Vagina (tissue), 2 donors: ENCODE measurements at places on chromosomes 5 and 9. TPM values are rescaled to one million over a fixed set of nuclear protein-coding genes. Genes with fewer than 3 reads are reported as not detected.

DNA sequence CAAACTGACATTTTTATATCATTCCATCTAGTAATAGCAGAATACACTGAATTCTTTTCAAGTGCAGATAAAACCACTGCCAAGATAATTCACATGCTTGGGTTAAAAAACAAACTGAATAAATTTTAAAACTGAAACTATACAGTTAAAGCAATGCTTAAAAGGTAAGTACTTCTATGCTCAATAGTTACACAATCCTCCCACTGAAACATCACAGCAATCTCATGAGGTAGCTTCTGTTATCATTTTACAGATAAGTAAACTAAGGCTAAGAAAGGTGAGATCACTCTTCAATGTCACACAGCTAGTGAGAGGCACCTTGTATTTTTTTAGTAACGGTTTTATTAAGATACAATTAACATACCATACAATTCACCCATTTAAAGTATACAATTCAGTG lies 13.4 kb upstream of the GOLGA1 start:
- no peaks in the 10 kb centered on the region for H3K36me3 ChIP-seq
- no peak overlapping the region for H3K27ac ChIP-seq
- no peaks in the 10 kb centered on the region for H3K27me3 ChIP-seq
- DNase-seq = no peak
- H3K4me3 ChIP-seq = no peak overlapping the region

DNA sequence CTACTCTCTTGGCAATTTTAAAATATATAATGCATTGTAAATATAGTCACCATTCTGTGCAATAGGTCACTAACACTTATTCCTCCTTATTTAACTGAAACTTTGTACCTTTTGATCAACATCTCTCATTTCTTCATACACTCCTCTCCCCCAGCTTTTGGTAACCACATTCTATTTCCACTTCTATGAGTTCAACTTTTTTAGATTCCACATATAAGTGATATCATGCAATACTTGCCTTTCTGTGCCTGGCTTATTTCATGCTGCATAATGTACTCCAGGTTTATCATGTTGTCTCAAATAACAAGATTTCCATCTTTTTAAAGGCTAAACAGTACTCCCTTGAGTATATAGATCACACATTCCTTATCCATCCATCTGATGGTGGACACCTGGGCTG lies 188.8 kb downstream of the NXNL2 start:
- no peaks in the 10 kb centered on the region for H3K36me3 ChIP-seq
- H3K27me3 ChIP-seq = no peaks in the 10 kb centered on the region
- DNase-seq = no peak
- H3K4me3 ChIP-seq = no peak overlapping the region
- H3K4me1 ChIP-seq = no peaks in the 10 kb centered on the region

GRCh38 chr5:91144491-91145332 lies 238.4 kb downstream of the ARRDC3 start:
- peak overlapping the region; percentile 10 for H3K4me3 ChIP-seq
- no peaks in the 10 kb centered on the region for H3K27me3 ChIP-seq
- peaks cover 38% of the 10 kb centered on the region for H3K4me1 ChIP-seq
- no peaks in the 10 kb centered on the region for H3K36me3 ChIP-seq
- H3K27ac ChIP-seq = peak overlapping the region; percentile 61
- no peak for DNase-seq

DNA sequence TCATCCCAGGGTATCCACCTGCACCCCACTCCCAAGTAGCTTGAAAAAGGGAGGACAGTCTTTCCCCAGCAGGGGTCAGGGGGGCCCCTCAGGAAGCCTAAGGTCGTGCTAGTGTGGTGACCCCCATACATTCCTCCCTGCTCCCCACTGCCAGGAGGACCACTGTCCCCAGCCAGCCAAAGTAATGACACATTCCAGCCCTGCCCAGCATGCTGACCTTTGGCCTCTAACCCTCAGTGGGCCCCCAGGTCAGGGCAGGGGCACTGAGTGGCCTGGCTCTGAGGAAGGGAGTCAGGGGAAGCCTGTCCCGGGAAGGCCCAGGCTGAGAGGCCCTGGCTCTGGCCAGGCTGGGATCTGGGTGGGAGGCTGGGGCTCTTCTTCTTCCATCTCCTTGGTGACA lies 8.8 kb downstream of the CPLX2 start:
- no peaks in the 10 kb centered on the region for H3K36me3 ChIP-seq
- no peaks in the 10 kb centered on the region for H3K27me3 ChIP-seq
- no peaks in the 10 kb centered on the region for H3K4me1 ChIP-seq
- DNase-seq = no peak
- no peak overlapping the region for H3K27ac ChIP-seq

DNA sequence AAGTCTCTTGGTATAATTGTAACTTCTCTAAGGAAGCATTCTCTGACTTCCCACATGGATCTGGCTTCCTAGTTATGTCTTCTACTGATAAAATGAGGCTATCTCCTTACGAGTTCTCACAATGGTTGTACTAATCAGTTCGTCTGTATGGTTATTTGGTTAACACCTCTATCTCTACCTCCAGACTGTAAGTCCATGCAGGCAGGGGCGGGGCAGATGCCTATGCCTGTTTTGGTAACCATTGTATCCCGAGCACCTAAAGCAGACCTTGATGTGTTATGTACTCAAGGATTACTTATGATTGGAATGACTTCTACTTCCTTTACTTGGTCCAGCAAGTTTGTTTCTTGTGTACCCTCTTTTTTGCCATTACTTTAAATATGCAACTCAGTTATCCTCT lies 125.0 kb upstream of the PITX1 start:
- no peaks in the 10 kb centered on the region for H3K27me3 ChIP-seq
- H3K27ac ChIP-seq = no peak overlapping the region
- H3K4me1 ChIP-seq = peaks cover 4% of the 10 kb centered on the region
- no peaks in the 10 kb centered on the region for H3K36me3 ChIP-seq
- no peak overlapping the region for H3K4me3 ChIP-seq
- no peak for DNase-seq

DNA sequence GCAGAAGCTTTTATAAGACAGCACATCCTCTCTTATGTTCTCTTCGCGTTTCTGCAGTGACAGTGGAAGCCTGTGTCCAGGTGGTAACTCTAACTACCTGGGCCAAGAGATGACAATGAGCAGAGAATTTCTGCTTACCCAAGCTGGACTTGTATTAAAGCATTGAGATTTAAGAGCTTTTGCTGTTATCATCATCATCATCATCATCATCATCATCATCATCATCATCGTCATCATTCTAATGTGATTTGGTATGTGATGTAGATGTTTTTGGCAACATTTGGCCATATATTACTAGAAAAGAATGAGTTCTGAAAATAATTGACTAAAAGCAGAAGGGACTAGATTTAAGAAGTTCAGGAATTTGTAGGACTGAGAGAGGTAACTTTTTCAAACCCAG lies 401.3 kb downstream of the BRINP1 start:
- DNase-seq = no peak
- H3K36me3 ChIP-seq = no peaks in the 10 kb centered on the region
- H3K4me1 ChIP-seq = no peaks in the 10 kb centered on the region

- H3K4me1 ChIP-seq = no peaks in the 10 kb centered on the region
- no peak for DNase-seq
- H3K4me3 ChIP-seq = no peak overlapping the region
- H3K27me3 ChIP-seq = no peaks in the 10 kb centered on the region
- H3K36me3 ChIP-seq = no peaks in the 10 kb centered on the region
- no peak overlapping the region for H3K27ac ChIP-seq
Measured at GRCh38 chr5:27854243-27854852, 816.0 kb upstream of the CDH9 start.

DNA sequence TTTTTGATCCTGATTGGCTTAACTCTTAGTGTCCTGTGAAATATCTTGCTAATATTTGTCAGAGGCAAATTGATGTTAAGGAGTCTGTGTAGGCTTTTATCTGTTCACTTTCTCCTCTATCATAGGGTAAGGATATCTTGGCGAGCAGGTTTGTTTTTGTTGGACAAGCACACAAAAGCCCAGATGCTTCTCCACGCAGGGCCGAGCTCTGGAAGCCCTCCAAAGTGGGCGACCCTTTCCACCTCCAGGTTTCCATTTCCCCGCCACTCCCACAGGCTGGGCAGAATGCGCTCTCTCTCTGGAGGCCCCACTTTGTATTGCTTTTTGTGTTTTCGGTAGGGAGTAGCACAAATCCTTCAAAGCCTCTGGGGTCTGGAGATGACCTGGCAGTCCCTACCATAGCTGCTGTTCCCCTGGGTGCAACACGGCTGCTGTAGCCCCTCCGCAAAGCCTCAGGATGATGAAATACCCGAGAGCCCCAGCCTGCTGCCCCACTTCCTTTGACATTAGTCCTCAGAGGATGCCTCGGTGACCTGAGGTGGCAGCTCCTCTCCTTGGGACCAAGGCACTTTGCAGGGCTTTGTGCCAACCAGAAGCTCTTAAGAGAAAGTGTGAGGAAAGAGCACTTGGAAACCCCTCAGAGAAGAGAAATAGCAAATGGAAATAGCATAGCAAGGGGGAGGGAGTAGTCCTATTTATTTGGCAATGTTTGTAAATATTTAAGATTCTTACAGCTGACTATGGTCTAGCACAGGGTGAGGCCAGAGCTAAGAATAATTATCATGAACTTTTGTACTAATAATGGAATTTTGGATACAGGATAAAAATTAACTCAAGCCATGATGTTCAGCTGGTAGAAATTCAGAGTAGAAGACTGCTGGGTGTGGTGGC lies 122.8 kb downstream of the ARHGEF28 start:
- no peaks in the 10 kb centered on the region for H3K36me3 ChIP-seq
- H3K4me3 ChIP-seq = peak overlapping the region; percentile 20
- DNase-seq = no peak

DNA sequence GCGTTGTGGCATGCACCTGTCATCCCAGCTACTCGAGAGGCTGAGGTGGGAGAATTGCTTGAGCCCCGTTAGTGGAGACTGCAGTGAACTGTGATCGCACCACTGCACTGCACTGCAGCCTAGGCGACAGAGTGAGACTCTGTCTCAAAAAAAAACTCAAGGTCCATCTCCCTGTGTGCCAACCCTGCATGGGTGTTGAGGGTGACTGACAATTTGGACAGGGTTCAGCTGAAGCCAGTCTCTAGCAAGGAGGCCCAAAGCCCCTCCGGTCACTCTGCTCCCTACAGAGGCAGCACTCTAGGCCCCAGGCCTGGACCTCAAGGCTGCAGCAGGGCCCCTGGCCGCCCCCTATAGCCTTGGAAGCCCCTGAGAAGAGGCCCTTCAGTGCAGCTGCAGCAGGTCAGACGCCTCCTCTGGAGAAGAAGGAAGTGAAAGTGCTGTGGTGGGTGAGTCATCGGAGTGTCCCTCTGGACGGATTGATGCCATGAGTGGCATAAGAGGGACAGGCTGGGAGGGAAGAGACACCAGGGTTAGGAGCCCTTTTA lies 39.2 kb upstream of the NEK6 start:
- H3K36me3 ChIP-seq = no peaks in the 10 kb centered on the region
- H3K27me3 ChIP-seq = no peaks in the 10 kb centered on the region
- peaks cover 17% of the 10 kb centered on the region for H3K4me1 ChIP-seq
- no peak overlapping the region for H3K4me3 ChIP-seq
- no peak overlapping the region for H3K27ac ChIP-seq

GRCh38 chr5:51380603-51381207 lies 2.5 kb upstream of the ISL1 start:
- no peak for DNase-seq
- no peaks in the 10 kb centered on the region for H3K27me3 ChIP-seq
- no peaks in the 10 kb centered on the region for H3K36me3 ChIP-seq

GRCh38 chr5:150122158-150122510 lies 33.5 kb downstream of the PDGFRB start:
- H3K27me3 ChIP-seq = no peaks in the 10 kb centered on the region
- peak overlapping the region; percentile 48 for H3K27ac ChIP-seq
- no peaks in the 10 kb centered on the region for H3K4me1 ChIP-seq
- H3K4me3 ChIP-seq = no peak overlapping the region
- H3K36me3 ChIP-seq = peaks cover 95% of the 10 kb centered on the region

Gene HAVCR2
- total RNA-seq = 4.4 TPM

Gene HMCN2
- total RNA-seq = 5.2 TPM

Gene TLX3
- total RNA-seq = not detected

Gene INSL4
- not detected for total RNA-seq

Gene FAM200C
- 2.5 TPM for total RNA-seq

Gene CORO2A
- 17.4 TPM for total RNA-seq

Gene PPP3R2
- total RNA-seq = not detected

Gene MARCOL
- not detected for total RNA-seq
